AML-193 (cell line): ENCODE measurements at places on chromosomes 3 and 15.

GRCh38 chr15:67004142-67004541, 61.3 kb upstream of the SMAD3 start:
- no peak for DNase-seq

DNA sequence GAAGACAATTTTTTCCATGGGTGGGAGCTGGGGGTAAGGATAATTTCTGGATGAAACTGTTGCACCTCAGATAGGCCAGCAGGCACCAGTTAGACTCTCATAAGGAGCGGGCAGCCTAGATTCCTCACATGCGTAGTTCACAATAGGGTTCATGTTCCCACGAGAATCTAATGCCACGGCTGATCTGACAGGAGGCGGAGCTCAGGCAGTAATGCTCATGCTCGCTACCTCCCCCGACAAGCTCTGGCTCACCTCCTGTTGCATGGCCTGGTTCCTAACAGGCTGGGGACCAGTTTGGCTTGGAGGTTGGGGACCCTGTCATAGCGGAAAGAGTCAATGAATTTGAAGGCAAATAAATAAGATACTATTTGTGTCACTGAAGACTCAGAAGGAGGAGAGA, 105.5 kb downstream of the PLD1 start:
- DNase-seq: no peak

GRCh38 chr3:44041726-44042125, 200.0 kb upstream of the TOPAZ1 start:
- no peak for DNase-seq

DNA sequence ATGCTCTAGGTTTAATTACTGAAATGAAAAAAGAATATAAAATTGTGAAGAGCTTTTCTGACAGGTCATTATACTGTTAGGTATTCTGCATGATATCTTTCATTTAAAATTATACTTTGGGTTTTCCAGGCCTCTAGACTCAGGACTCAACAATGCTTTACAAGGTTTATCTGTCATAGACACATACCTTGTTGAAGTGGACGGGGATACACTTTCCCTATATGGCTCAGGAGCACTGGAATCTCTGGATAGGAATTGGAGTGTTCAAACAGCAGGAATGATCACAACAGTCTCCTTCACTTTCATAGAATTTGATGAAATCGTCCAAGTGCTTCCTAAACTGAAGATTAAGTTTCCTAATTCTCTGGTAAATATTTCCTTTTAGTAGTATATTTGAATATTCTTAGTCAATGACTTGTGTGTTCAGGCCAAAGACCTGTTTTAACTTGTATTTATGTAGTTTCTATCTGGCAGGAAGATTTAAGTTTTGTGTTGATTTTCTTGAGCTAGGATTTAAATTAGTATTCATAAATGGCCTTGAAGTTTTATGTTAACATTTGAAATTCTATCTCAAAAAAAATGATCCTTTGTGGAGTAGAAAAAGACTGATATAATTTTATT, 106.9 kb upstream of the THSD4 start:
- DNase-seq: no peak

GRCh38 chr3:38003371-38003816, 12.8 kb downstream of the VILL start:
- peak; percentile 9 for DNase-seq

DNA sequence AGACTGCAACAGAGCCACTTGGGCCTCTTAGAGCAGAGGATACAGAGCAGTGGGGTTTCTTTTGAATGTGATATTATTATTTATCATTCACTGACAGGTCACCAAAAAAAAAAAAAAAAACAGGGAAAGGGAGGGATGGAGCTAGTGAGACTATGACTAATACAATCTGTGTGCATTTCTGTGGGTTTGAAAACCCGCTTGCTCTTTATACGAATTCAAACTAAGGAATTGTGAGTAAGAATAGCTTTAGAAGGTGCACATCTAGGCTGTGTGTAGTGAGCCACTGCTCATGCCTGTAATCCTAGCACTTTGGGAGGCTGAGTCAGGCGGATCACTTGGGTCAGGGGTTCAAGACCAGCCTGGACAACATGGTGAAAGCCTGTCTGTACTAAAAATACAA, 186.6 kb upstream of the MANF start:
- DNase-seq: no peak

- no peak for DNase-seq
These were observed 30.9 kb downstream of the LRRC49 start for GRCh38 chr15:70923311-70924080.

DNA sequence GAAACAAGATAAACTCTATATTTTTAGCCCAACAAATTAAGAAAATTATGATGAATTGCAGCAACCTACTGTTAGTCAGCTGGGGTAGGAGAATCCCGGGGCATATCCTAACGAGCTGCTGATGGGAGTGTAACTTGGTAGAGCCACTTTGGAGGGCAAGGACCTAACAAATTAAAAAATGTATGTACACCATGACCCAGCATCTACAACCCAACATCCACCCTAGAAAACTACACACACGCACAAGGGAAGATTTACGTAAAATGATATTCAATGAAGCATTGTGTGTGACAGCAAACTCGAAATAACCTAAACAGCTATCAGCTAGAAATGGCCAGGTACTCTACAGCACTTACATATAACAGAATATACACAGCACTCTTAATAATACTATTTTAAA, 1.9 kb downstream of the BCL2A1 start:
- DNase-seq: no peak

GRCh38 chr15:70086636-70087035, 11.1 kb downstream of the TLE3 start:
- DNase-seq: peak; percentile 28

- no peak for DNase-seq
These were observed 479.9 kb downstream of the MAGI1 start for GRCh38 chr3:65558826-65559225.

DNA sequence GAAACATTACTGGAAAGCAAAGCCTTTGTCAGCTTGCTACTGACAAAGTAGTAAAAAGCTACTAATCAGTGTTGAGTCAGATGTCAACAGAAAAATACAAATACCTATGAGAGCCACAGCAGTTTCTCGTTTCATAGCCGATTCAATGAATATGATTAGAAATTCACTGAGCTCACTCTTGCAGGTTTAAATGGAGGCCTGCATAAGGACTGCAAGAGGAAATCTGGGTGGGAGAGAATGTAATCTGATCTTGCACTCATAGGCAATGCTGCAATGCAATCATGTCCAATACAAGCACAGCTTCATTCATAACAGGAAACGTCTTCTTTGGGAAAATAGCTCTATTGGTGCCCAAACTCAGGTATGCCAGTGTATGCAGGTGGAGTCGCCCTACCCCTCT, 608.8 kb downstream of the ROBO2 start:
- no peak for DNase-seq
